M059J (cell line): ENCODE measurements at places on chromosomes 2 and 18. TPM values are rescaled to one million over a fixed set of nuclear protein-coding genes. Genes with fewer than 3 reads are reported as not detected.
A peak's percentile ranks its signal among the peaks of the same experiment; 100 is the strongest.

DNA sequence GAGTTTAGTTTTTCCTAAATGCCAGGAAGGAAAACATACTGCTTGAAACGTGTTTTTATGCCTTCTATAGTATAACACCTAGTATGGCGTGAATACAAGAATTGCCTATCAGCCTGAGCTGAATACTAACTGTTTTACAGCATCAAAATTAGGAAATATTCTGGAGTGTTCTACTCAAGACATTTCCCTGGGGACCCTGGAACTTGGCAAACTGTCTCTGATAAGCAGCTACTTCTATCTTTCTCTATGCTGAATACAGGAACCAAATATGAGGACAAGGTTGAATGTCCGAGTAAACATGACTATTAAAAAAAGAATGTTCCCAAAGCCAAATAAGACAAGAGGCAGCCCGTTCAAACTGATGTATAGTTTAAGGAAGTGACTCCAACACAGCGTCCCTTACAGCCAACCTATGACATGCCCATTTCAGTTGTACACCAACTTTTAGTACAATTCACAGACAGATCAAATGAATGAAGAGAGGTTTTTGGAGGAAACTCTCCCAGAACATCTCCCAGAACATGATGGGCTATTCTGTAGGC is 951.3 kb upstream of the ACVR2A start:
- no peak for DNase-seq

DNA sequence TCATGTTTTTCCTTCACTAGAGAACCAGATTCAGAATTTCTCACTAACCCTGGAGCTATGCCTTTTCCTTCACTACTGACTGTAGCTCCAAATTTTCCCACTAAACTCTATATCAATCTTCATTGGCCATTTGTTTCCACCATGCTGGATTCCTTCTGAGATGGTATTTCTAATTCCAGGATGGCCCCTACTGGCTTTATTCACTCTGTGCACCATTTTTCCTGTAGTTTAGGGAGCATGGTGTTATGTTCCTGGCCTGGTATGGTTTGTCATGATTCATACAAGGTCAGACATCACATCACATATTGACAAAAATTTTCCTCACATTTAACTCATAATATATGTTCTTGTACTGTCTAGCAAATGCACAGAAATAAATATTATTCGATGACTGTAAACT is 229.2 kb upstream of the TFPI start:
- DNase-seq = peak; percentile 25

DNA sequence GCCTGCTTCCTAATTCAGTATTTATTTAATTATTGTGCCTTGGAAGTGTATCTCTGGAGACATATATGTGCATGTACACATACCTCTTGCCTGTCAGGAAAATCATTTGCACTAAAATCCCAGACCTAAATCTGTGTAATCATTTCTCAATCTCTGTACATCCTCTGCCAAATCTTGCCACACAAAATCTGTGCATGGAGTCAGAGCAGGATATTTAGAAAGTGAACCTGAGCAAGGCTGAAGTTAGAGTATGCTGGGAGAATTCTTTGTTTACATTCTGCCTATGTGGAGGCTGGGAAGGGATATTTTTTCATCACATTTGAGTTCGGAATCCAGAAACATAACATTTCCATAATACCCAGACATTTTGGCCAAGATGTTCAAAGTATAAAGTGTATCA is 9.3 kb downstream of the XRCC5 start:
- no peak for DNase-seq

DNA sequence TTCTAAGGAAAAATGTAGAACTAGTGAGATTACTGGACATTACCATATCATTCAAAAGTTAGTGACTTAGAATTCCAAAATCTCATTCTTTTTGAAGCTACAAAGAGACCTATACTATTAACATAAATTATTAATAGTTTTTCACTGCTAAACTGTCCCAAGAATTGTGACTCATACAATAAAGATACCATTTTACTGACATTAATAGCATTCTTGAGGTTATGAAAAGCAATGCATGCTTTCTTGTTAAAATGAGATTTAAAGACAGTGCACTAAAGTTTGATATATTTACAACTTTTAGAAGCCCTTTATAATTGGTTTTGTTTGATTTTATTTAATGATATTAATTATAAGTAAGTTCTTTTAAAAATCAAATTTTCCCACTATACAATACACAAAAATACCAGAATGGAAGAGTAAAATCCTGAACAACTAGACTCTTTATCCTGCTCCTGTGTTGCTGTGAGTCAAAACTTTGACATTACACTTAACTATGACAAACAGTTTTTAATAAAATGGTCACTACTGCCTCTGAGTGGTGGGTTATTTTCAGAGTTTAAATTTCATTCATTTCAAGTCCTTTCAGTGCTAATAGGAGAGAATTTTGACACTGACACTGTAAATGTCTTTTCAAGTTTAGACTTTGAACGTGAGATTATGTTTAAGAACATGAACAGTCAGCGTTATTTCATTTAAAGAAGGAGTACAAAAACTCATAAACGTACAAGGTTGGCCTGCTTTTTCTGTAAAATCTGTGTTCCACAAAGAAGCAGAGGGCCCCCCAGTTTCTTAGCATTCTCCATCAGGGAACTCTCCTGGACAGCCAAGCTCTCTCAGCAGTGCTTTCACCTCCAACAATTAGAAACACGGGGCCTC is 54.5 kb downstream of the FAM124B start:
- peak; percentile 11 for DNase-seq

DNA sequence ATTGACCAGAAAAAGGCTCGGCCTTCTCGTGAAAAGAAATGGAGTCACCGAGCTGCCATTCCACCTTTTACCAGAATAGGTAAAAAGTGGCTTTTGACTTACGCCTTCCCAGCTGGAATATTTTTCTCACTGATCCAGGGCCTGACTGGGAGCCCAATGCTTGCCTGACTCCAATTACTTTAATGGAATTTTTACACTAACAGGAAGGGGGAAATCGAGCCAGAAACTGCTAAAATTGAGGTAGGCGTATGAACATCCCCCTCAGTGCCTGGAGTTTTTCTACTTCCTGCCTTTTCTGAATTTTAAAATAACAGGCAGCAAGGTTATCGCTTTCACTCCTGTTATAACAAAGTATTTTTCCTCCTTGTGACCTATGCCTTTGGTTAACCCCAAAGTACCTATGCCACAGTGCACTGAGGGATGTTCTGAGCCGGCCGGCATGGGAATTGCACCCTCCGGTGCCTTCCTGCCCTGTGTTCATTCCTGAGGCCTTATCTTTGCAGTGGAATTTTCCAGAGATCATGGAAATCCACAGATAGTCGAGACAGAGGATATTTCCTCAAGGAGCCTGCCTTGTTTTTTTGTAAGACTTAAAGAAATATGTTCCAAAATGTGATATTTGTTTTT is 18.3 kb upstream of the RPL31 start:
- no peak for DNase-seq

GRCh38 chr2:8675543-8675942 is 6.3 kb upstream of the ID2 start:
- no peak for DNase-seq

GRCh38 chr18:49640741-49641140 is 78.9 kb downstream of the LIPG start:
- DNase-seq = no peak

DNA sequence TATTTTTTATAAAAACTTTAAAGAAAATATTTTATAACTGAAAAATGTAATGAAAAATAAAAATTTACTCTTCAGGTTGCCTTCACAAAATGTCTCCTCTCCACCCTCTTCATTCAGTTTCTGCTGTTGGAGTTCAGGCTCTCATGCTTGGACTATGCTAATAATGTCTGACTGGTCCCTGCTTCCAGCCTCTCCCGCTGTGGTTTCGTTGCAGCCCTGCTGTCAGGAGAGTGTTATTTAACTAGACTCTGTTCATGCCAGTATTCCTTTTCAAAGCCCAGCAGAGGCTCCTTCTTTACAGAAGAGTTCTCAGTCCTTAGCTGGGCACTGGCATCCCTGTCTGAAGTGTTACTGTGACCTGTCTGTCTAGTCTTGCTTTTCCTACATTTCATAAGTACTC is 40.4 kb downstream of the CLIP4 start:
- DNase-seq = no peak

- DNase-seq = no peak
Measured at GRCh38 chr18:58104096-58104495, 60.1 kb downstream of the NEDD4L start.

GRCh38 chr2:152581360-152581759 is 135.9 kb downstream of the PRPF40A start:
- DNase-seq = no peak

DNA sequence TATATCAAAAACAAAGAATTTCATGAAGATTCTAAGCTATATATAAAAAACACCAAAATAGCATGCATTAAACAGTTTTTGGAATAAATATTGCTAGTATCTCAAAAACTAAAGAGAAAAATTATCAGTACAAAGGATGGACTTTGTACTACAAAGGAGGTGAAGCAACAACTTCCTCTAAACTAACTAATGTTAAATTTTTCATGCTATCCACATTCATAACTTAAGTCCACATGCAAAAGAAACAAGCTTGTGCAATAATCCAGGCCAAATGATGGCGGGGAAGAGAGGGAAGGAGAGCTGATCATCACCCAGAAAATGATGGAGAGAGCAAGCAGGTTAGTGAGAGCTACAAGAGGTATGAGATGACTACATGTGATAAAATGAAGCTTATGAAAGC is 70.1 kb downstream of the KIDINS220 start:
- DNase-seq = no peak

DNA sequence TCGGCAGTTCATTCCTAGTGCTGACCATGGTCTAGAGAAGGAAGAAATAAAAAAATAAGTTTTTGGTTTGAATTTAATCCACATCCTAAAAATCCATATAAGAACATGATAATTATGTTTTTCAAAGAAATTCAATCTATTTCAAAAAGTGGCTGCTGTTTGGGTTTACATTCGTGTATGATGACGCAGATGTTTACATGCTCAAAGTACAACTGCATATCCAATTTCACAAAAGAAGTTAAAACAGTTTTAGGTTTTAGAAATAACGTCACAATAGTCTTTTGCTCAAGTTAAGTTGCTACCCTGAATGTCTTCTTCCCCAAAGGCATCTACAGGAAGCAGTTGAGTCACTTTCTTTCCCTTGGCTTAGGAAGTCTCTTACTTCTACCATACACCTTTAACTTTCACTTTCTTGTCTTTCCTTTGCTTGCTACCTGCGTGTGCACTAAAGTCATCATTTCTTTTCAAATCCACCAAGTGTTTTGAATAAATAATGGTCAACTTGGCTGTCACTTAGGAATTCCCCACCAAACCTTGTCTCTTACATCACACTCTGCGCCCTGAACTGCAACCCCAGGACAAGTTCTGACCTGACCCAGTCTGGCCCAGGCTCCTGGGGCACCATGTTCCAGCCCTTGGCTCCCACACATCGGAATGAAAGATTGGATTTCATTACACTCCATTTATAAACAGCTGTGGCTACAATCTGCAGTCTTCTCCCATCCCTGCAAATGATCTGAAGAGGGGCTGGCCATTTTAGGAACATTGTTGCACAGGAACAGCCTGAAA is 28.4 kb downstream of the FAM237A start:
- peak; percentile 3 for DNase-seq

DNA sequence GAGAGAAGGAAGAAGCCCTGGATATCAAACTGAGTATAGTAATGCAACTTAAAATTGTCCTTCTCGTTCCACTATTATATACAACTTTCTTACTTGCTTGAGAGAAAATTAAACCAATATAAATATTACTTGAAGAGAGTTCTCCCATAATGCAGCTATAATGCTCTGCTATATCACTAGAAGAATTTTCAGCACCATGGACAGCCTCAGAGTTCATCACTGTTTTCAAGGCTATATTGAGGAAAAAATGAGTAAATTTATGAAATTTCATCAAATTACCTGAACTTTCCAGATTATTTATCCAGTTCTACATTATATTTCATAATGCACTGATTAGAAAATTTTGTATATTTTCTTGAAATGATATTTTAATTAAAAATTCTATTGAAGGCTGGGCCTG is 1053.5 kb upstream of the FAM98A start:
- DNase-seq = peak; percentile 8

- no peak for DNase-seq
Measured at GRCh38 chr2:237913193-237913917, 53.5 kb upstream of the UBE2F start.

DNA sequence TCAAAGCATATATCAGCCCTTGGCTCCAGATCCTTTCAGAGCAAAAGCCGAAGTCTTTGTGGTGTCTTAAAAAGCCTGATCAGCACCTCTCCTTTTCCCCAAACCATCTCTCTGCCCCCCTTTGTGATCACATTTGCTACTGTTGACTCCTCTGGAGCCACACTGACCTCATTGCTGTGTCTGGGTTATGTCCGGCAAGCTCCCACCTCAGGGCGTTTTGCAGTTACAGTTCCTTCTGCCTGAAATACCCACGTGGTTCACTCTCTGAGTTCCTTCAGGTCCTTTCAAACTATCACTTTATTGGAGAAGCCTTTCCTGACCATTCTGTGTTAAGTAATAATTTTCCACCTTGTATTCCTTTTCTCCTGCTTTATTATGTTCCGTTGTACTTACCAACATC is 11.8 kb downstream of the C2orf69 start:
- DNase-seq = peak; percentile 67

- DNase-seq = peak; percentile 67
Measured at GRCh38 chr2:66561645-66562303, 126.8 kb downstream of the MEIS1 start.

DNA sequence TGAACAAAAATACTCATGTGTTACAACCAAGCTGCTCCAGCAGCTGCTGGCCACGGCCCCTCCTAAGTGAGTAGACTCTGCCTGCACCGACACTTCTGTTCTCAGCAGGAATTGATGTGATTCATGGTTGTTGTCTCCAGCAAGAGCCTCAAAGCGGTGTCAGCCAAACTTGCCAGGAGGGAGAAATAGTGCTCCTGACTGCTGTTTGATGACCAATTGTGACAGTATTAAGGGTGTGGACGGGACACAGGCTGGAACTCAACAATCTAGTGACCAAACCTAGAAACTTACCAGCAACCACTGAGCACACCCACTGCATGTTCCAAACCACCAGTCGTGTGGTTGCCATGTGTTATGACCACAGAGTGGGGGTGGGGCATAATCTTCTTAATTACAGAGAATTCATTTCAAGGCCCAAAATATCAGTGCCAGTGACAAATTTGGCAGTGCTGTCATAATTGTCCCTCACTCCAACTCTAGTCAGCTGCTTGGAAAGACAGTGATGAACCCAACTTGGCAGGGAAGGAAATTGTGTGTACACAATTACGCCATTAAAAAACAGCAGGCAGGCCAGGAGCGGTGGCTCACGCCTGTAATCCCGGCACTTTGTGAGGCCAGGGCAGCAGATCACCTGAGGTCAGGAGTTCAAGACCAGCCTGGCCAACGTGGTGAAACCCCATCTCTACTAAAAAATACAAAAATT is 30.4 kb downstream of the FBLN7 start:
- DNase-seq = no peak

GRCh38 chr2:3242747-3243369 is 134.8 kb downstream of the EIPR1 start:
- DNase-seq = no peak

GRCh38 chr18:12283256-12283655 is 24.8 kb upstream of the TUBB6 start:
- DNase-seq = peak; percentile 57

GRCh38 chr2:187017438-187017837 is 168.5 kb upstream of the ZSWIM2 start:
- DNase-seq = no peak

GULP1 gene
- total RNA-seq = 98.9 and 126 TPM in 2 replicates

NEMP2 gene
- 4.4 and 9.5 TPM in 2 replicates for total RNA-seq

RNF138 gene
- 78.6 and 86.7 TPM in 2 replicates for total RNA-seq

IL1R1 gene
- total RNA-seq = 7.9 and 12.4 TPM in 2 replicates

CABLES1 gene
- total RNA-seq = 5.0 and 9.0 TPM in 2 replicates

PCARE gene
- total RNA-seq = not detected in 2 replicates

CSRNP3 gene
- 0.27 and 0.32 TPM in 2 replicates for total RNA-seq
